ENCODE measurements at places on chromosomes 2 and 18.

DNA sequence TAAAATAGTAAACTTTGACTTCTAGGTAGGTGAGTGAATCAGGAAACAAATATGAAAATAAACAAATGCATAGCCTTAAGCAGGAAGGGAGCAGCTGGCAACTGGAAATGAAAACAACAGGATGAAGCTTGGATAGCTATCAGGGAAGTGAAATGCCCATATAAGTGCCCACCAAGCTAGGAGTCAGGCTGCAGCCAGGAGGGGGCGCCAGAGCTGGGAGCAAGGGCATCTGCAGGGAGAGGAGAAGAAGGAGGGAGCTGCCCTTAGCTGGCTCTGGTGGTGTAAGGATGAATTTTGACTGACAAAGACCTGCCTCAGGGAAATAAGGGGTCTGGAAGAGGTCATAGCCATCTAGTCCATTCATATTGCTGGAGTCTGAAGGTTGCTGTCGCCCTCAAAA is 298.3 kb downstream of the TDRD15 start:
- no peak for DNase-seq

DNA sequence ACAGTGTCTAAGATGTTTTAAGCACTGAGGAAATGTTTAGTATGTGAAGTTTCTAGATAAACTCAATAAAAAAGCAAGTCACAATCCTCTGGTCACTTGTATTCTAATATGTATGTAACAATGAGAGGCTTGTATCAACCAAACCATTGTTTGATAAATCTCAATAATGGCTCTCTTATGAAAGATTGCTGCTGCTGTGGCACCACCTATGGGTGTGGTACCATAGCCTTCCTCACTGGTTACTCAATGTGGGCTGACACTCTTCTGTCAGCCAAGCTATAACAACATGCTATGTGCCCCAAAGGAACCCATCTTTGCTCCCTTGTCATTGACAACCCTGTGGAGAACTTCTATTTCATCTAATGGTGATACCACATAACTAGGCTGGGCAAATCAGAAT is 12.6 kb upstream of the RAB1A start:
- DNase-seq, result no peak

- no peak for DNase-seq
These were observed 30.3 kb downstream of the SPOPL start for GRCh38 chr2:138531913-138532312.

- DNase-seq, result no peak
These were observed 194.2 kb upstream of the MEX3C start for GRCh38 chr18:51391731-51392130.

GRCh38 chr2:10934308-10934978 is 22.7 kb downstream of the KCNF1 start:
- DNase-seq, result no peak

DNA sequence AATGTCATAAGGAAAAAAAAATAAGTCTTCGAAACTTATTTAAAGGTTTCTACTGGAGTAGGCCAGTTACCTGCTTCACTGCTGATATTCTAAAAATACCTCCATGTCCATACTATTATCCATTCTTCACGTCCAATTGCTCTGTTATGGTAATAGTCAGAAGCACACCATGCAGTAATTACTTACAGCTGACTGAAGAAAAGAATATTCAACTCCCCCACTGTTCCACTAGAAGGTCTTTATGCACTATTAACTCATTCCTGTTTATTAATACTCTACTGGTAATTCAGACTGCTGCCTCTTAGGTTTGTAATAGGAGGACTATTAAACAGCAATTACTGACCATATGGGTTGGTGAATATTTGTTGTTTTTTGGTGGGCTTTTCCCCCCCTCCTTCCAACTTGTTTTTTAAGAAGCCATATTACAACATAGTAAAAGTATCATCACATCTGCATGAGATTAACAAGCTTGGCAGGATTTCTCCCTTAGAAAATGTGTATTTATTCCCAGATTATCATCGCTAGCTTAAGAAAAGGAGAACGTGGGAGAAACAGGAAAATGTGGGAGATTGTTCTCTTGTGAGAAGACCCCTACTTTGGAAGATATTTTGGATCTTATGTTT is 806.4 kb upstream of the FANCL start:
- DNase-seq, result no peak

DNA sequence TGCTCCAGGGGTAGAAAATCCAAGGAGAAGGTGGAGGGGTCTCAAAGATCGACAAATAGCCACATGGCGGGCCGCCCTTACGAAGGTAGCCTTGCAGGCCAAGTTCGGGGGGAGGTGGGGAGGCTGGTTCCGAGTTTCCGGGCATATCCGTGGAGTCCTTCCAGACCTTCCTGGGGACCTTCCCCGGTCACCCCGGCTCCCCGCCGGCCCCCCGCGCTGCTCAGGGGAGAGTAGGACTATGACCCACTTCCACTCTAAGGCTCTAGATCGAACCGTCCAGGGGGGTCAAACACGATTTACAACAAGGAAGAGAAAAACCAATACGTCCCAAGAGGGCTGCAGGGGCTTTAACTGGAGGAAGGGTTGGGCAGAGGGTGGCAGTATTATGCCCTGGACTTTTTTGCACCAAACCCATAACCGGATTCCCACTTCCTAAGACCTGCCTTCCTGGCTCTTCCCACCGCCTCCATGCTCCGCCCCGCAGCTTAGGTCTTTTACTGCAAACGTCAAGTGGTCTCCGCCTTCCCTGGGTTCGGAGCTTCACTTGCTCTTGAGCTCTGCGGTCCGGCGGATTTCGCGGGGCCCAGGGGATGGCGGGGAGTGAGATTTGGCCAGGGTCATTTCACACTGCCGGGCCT is 779 bp upstream of the LYPD6 start:
- DNase-seq, result no peak

DNA sequence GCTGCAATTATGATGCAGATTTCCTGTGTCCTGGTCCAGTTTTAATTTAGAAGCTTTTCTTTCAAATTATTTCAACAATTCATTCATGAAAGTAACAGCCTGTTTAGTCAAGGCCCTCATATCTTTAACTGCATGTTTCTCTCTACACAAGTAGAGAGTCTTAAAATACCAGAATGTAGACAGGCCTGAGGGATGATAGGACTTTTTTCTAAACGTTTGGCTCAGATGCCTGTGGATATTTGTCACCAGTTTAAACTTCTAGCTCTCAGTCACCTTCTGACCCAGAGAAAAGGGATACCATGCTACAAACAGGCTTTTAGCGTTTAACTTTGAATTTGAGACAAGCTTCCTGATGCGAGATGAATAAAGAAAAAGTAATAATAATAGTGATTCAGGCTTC is 15.7 kb downstream of the COL5A2 start:
- no peak for DNase-seq

GRCh38 chr18:25097569-25098056 is 254.4 kb downstream of the ZNF521 start:
- DNase-seq, result no peak

DNA sequence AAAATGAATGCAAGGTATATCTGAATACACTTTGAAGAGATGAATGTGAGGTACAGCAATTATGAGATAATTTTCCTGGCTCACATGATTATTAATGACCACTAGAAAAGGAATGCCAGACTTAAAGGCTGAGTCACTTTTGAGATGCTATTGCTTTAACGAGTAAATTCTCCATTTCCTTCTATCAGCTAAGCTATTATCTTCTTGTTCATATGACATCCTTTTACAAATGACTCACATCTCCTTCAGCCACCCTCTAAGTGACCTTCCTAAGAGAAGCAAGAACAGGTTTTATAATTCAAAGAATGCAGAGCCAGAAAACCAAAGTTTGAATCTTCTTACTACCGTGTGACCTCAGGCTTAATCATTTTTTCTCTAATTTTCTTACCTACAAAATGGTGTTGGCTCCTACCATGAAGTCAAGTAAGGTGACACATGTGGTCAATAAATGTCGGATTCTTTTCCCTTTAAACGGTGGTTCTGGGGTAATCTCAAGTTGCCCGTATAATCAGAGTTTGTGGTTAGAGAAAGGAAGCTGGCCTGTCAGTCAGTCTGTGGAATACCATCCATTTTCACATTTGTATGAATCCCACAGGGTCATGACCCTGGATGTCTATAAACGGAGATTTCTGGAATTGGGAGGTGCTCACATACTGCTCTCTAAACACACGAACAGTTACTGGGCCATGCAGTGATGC is 184.0 kb upstream of the PID1 start:
- DNase-seq, result no peak

DNA sequence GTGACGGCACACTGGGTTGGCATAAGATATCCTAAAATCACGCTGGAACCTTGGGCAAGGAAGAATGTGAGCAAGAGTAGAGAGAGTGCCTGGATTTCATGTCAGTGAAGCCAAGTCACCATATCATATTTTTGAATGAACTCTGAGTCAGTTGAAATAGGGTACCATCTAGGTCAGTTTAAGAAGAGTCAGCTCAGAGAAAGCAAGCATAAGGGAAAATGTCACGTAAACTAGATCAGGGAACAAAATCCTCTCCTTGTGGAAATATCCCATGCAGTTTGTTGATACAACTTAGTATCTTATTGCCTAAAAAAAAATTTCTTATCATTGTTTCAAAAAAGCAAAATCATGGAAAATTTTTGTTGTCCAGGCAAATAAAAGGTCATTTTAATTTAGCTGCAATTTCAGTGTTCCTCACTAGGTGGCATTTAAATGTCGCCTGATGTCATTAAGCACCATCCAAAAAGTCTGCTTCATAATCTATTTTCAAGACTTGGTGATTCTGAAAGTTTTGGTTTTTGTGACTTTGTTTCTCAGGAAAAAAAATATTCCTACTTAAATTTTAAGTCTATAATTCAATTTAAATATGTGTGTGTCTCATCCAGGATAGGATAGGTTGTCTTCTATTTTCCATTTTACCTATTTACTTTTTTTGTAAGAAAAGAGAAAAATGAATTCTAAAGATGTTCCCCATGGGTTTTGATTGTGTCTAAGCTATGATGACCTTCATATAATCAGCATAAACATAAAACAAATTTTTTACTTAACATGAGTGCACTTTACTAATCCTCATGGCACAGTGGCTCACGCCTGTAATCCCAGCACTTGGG is 19.6 kb downstream of the RSAD2 start:
- DNase-seq, result no peak

- no peak for DNase-seq
These were observed 56.3 kb downstream of the MARCHF4 start for GRCh38 chr2:216315802-216316603.

GRCh38 chr18:13577091-13577697 is 149.2 kb downstream of the FAM210A start:
- DNase-seq, result no peak

DNA sequence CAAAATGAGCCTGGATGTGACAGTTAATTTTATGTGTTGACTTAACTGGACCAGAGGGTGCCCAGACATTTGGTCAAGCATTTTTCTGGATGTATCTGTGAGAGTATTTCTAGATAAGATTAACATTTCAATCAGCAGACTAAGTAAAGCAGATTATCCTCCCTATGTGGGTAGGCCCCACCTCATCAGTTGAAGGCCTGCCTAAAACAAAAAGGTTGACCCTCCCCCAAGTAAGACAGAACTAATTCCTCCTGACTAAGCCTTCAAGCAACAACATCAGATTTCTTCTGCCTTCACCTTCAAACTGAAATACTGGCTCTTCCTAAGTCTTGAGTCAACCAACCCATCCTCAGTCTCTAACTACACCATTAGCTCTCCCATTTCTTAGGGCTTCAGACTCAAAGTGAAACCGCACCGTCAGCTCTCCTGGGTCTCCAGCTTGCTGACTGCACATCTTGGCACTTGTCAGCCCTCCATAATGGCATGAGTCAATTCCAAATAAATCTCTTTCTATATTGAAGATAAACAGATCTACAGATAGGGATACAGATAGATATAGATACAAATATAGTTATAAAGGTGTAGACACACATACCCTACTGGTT is 47.9 kb downstream of the MEMO1 start:
- DNase-seq, result no peak

GRCh38 chr18:59846814-59847490 is 52.8 kb upstream of the PMAIP1 start:
- no peak for DNase-seq

GRCh38 chr2:169336695-169337094 is 25.6 kb downstream of the LRP2 start:
- no peak for DNase-seq

DNA sequence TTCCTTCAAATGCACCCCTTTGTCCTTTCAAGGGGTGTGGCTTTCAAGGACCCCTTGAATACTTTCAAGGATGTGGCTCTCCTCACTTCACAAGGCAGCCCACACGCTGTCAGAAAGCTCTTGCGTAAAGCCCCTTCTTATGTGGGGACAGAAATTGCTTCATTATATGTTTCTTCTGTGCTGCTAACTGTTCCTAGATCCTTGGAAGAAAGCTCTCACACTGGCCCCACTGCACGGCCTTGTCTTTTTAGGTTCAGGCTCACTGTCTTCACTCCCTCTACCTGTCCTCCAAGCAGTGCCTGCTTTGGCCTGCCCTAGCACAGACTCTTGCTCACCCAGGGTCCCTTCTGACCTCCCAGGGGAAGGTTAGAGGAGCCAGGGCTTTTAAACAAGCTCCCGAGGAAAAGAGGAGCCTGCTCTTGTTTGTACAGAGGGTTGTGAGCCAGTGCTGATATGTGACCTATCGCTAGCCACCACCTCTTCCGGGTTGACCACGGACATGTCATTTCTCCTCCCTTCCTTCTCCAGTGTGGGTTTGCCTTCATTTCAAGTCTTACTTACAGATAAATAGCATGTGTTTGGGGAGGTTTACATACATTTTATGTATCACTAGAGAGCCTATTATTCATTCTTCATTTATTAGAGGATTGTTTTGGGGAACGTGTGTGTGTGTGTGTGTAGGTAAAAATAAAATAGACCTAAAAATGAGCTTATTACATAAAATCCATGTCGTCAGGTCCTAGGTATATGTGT is 94.7 kb downstream of the RTN4 start:
- DNase-seq, result no peak

- no peak for DNase-seq
These were observed 231.1 kb upstream of the AGAP1 start for GRCh38 chr2:235262750-235263149.

- DNase-seq, result no peak
These were observed 48.4 kb upstream of the IGFBP5 start for GRCh38 chr2:216743781-216744180.

DNA sequence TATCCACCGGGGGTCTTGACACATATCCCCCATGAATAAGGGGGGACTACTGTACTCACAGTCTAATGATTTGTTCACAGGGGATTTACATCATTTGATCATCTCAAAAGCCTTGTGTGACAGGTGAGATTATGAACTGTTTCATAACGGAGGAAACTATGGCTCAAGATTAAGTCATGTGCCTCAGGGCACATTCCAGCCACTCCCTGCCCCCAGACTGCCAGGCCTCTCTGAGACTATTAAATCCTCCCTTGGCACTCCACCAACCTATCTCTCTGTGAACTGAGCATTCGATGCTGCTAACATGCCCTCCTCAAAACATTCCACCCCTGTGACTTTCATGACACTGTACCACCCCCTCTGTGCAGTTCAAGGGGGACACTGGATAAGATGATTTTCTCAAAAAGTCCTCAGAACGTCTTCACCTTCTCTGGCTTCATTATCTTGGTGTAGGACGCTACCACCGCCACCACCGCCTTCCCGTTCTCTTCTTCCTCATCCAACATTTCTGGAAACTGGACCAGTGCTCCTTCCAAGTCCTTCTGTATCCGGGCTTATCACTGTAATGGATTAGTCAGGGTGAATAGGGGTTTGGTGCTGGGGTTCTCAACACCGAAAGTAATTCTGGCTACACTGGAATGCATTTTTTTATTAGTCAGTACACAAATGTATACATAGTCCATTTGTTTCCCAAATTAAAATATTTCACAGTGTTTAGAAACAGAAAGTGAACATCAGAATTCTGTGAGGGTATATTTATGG is 169.6 kb downstream of the KCNS3 start:
- DNase-seq, result no peak

All from progenitor cell of endocrine pancreas (in vitro differentiated cells).